ENCODE measurements at places on chromosomes 6 and 20. TPM values are rescaled to one million over a fixed set of nuclear protein-coding genes. Genes with fewer than 3 reads are reported as not detected.

DNA sequence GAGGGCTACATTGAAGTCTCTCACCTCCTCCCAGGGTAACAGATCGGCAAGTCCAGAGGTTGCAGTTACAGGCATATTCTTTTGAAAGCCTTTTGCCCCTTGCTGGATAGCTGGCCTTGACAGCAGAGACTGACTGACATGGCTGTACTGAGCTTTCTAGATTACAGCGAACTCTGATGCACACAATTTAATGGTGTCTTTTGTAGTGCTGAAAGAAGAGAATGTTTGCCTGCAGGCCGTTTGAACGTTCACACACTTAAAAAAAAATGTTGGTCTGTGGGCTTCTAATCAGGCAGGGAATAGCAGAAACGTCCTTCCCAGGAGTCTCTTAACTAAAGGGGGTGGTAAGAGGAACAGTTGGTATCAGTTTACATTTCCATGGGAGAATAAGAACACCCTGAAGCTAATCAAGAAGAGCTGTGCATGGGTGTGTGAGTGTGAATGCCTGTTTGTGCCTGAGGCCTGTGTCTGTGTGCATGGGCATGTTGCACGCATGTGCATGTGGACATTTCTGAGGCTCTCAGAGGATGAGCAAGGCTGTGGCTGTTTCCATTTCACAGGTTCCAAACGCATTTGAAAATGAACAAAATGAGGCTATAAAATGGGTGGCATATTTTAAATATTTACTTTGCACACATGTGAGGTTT is 213.9 kb upstream of the SSTR4 start:
- no peak for DNase-seq

DNA sequence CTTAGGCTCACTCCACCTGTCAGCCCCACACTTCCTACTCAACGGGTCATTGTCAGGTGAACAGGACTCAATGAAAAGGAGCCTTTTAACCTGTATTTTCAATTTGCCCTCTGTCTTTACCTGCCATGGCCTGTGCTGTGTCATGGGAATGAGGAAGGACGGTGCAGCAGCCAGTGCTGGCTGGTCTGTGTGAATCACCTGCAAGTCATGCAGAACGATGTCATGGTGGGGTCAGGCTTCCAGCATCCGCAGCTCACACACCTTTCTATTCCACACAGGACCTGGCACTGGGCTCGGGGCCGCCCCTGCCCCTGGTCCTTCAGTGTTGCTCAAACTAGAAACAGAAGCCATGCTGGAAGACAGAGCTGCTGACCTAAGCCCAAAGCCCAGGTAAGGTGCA is 188.7 kb upstream of the GMDS start:
- DNase-seq: no peak

DNA sequence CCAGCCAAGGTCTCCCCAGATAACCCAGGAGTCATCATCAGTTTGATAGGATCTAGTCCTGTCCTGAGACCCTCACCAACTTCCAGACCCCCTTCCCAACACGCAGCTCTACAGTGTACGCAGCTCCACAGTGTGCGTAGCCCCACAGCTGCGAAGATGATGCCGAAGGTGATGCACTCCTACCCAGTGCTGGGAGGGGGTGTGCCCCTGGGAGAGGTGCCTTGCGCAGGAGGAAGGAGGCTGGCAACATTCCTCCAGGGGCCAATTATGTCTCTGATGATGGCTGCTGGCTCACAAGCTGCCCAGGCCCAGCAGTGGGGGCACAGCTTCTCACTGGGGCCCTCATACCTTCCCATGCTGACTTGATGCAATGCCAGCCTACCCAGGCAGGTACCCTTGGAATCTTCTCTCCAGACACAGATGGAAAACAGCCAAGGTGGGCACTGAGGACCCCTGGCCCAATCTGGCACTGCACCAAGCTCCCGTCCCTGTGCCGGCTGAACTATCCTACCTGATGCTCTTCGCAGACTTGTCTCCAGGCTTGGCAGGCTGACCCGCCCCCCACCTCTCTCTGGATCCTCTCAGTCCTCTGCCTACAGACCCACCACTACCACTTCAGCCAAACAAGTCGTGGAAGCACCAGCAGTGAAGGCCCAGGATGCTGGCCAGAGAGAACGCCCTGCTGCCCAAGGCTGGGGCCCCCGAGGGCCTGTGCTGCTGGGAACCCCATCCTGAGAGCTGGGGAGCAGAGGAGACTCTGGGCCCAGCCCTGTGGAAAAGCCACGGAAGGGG is 1.4 kb downstream of the ZNF512B start:
- DNase-seq: no peak

- no peak for DNase-seq
Observed at GRCh38 chr20:4369798-4370124, 351.9 kb upstream of the PRND start.

GRCh38 chr20:62479156-62479555 is 3.4 kb upstream of the GATA5 start:
- DNase-seq: no peak

- DNase-seq: no peak
Observed at GRCh38 chr20:11790046-11790445, 127.6 kb upstream of the BTBD3 start.

DNA sequence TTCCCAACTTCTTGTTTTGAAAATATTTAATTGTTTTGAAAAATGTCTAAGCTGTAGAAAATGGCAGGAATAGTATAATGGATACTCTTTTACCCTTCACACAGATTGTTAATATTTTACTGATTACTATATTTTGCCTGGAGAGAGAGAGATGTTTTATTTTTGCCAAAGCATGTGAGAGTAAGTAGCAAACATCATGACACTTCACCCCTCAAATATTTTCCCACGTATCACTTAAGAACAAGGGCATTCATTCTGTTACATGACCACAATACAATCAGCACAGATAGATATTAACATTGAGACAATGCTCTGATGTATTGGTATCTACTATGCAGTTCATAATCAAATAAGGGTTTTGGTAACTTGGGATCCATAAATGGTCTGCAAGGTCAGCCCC is 116.5 kb downstream of the CCDC170 start:
- no peak for DNase-seq

DNA sequence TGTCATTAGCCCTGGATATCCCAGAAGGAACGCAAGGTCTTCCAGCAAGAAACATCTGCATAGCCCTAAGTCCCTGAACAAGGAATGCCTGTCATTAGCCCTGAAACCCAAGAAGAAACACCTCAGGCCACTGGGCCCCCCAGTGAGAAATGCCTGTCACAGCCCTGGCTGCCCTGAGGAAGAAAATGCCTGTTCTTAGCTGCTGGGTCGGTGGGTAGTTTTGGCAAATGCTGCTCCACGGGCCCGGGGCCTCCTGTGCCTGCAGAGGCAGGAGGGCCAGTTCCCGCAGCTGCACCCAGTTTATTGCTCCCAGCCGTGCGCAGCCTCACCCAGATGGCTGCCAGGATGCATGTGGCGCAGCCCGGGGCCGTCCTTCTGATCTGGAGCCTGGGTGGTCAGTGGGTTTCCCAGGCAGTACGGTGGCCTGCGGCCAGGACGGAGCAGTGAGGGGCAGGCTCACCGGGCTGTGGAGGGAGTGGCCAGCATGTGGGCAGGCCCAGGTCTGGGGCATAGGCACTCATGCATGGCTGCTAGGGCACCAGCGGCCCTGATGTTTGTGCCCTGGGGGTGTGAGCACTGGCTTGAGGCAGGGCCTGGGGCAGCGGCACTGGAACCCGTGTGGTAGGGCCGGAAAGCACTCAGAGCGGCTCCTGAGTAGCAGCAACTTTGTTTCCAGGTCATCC is 219.0 kb downstream of the ERMARD start:
- no peak for DNase-seq

GRCh38 chr6:20467437-20467836 is 65.8 kb downstream of the E2F3 start:
- DNase-seq: no peak

DNA sequence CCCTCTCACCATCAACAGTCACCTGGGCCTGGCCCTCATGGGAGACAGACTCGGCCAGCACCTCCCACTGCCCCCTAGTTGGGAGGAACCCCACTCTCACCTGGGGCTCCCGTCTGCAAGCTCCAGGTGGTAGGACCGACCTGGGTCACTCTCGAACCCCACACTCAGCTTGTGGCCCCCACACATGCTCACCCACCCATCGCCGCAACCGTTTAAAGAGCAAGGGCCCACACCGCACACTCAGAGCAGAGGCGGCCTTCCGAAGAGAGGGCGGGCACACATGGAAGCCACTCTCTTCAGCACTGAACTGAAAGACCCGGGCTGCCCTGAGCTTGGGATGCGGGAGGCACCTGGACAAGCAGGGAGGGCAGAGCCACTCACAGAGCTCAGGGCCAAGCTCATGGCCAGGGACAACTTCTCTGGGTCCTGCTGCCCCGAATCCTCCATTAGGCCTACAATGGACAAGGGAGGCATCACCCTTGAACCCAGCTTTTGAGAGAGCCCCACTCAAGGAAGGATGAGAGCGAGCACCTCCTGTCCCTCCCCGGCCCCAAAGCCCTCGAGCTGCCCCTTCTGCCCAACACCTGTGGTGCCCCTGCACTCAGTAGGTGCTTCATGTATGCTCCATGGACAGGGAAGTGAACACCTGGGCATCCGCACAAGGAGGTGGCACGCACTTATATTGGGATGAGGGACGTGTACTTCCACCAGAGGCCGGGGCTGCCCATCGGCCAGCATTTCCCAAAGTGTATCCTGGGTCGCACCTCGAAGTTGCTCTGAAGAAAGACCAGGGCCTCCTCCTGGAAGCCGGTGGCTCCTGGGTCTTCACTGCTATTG is 50.4 kb downstream of the YTHDF1 start:
- DNase-seq: no peak

DNA sequence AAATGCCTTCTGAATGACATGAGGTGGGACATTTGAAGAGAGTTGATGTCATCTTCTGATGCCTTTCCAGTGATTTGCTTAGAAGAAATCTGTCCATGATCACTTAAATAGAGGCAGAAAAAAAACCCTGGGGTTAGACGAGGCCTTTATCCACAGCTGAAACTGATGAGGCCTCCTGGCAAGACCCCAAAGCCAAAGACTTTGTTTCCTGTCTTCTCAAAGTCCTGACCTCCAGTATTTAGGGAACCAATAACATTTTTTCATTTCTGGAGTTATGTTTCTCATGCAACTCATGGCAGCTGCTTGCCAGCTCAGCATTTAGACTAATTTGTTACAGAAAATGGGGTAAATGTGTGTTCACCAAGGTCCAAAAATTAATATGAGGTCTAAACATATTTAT is 248.0 kb upstream of the PRDM1 start:
- no peak for DNase-seq

DNA sequence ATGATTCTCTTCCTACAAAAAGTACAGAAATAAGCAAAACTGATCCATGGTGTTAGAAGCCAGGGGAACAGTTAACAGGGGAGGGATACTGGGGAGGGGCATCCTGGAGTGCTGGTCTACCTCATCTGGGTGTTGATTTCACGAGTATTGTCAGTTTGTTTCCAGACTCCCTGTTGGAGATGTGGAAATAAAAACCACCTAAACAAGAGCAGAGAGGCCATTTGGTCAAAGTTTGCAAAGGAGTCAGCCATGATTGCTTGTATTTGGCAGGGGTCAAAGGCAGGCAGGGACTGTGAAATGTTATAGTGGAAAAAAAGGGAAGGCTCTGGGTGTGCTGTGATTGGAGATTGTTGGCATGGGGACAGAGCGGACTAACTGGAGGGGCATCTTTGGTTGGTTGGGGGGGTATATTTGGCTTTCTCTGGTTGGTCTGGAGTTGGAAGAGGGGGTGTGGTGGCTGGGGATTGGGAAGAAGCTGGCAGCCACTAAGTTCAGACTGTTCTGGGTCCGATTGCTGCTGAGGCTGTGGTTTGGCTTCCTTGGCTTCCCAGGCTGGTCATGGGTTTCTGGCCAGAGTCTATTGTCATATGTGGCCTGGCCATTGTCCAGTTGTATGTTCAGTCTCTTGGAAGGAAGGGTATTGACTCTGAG is 14.9 kb upstream of the PANK2 start:
- no peak for DNase-seq

DNA sequence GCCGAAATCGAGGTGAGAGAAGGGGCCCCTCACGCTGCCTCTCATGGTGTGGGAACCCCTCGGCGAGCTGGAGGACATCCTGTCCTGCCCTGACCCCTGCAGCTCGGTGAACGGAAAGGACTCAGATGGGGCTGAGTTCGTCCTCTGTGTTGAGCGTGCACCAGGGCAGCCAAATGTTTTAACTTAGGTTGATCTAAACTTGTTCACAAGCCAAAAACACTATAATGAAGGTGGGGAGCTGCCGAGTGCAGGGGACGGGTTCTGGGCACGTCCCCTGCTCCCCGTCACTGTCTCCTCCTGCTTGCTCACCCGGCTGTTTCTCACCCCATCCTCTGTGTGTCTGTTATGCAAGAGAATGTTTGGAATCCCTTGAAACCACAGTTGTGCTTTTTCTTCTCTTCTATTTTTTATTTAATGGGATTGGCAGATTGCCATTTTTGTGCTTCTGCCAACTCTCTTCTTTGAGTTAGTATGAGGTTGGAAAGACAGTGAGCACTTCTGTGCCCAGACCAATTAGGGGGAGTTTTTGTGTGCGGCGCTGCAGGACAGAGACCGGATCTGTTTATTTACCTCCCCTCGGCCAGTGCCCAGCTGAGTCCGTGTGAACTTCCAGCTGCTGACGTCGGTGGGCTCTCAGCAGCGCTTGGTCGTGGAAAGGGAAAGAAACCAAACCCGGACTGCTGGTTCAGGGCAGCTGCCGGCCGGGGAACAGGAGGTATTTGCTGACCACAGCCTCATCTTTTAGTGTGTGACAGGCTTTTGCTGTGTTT is 158.1 kb downstream of the DTNBP1 start:
- DNase-seq: no peak

DNA sequence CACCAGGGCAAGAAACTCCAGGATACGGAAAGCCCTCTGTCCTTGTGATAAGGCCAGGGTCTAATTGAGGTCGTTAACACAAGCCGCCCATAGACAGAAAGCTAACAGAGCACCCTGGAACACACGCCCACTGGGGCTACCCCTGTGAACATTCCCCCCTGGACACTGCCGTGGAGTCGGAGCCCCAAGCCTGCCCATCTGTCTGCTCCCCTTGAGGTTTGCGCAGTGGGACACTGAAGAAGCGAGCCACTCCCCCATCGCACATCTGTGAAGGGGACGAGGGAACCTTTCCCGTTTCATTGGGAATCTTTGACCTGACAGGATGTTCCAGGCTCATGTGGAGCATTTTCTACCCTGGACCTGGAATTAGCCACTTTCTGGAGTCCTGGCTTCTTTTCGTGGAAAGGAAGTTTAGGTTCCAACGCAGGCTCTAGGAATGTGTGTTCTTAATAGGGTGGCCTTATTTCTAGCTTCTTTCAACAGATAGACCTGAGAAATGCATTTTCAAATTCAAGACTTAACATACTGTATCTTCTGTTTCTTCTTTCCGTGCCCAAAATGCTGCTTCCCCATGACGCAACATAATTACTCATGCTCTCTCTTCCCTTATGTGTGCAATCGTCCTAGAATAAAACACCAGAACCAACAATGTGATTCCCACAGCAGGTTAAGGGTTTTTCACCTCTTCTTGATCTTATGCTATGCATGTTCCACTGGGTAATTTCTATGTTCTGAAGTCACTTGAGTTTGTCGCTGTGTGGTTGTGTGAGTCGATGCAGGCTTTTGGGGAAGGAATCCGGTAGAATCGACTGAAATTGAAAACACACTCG is 161.1 kb downstream of the ERMARD start:
- no peak for DNase-seq

GRCh38 chr6:134402372-134402984 is 84.6 kb upstream of the SGK1 start:
- no peak for DNase-seq

- DNase-seq: peak; percentile 70
Observed at GRCh38 chr6:3751077-3751729, at the start of gene PXDC1. PXDC1 (minus strand) TSS chr6:3751713; CDS start chr6:3751531, 182 bp downstream.

KHDC1L gene
- not detected for total RNA-seq

OPRM1 gene
- not detected for total RNA-seq

NMBR gene
- not detected for total RNA-seq

SIRPB2 gene
- total RNA-seq: 0.28 TPM

SLC22A23 gene
- 38.4 TPM for total RNA-seq

GTSF1L gene
- not detected for total RNA-seq

TMEM14A gene
- 11.2 TPM for total RNA-seq

PRPH2 gene
- 0.65 TPM for total RNA-seq

VGLL2 gene
- 0.13 TPM for total RNA-seq

All from H1 (cell line).